Kidney glomerular epithelial cell (primary cell): ENCODE measurements at places on chromosomes 7 and 10.
A peak's percentile ranks its signal among the peaks of the same experiment; 100 is the strongest.

GRCh38 chr10:131310551-131311401 lies 745 bp downstream of the TCERG1L start:
- no peak for DNase-seq

DNA sequence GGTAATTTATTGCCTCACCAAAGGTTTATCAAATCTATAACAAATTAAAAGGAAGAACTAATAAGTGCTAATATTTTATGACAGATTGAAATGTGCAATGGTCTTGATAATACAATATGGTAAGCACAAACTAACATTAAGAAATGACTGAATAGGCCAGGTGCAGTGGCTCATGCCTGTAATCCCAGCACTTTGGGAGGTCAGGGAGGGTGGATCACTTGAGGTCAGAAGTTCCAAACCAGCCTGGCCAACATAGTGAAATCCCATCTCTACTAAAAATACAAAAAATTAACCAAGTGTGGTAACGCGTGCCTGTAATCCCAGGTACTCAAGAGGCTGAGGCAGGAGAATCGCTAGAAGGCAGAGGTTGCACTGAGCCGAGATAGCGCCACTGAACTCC lies 3.5 kb downstream of the MTPAP start:
- DNase-seq = no peak

GRCh38 chr7:77570330-77571011 lies 33.4 kb downstream of the PTPN12 start:
- DNase-seq = peak; percentile 38

GRCh38 chr7:143068446-143068845 lies 16.3 kb downstream of the OR6V1 start:
- no peak for DNase-seq

DNA sequence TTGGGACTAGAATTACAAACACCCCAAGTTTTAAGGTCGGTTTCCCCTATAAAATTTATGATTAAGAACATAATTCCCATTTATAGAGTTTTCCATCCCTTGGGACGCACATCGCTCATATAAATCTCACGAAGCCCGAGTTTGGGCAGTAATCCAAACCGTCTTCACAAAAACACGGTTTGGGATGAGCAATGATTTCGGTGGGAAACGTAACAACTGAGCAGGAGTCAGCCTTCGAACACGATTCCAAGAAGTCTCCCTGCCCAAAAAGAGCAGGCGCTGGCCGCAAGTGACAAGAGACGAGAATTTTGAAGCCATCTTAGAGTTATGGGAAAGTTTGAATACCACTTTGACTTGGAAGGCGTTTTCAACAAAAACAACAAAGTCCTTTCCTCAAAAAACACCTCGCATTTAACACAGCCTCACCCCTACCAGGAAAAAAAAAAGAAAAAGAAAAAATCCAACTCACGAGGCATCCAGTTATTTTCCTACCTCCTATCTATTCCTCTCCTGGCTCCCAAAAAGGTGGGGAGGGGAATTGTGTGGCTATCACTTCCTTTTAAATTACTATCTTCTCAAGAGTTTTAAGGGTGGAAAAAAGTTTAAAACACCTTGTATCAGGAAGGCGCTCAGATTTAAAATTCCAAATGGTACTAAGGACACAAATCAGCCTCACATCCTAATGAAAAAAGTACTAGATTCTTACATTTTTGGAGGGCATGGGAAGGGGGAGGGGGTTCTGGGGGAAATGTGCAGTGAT lies 1.6 kb downstream of the SEPHS1 start:
- DNase-seq = peak; percentile 22

GRCh38 chr7:154795014-154795413 lies 207.9 kb downstream of the PAXIP1 start:
- no peak for DNase-seq
